ENCODE measurements at places on chromosomes 6 and 20.
A peak's percentile ranks its signal among the peaks of the same experiment; 100 is the strongest.

DNA sequence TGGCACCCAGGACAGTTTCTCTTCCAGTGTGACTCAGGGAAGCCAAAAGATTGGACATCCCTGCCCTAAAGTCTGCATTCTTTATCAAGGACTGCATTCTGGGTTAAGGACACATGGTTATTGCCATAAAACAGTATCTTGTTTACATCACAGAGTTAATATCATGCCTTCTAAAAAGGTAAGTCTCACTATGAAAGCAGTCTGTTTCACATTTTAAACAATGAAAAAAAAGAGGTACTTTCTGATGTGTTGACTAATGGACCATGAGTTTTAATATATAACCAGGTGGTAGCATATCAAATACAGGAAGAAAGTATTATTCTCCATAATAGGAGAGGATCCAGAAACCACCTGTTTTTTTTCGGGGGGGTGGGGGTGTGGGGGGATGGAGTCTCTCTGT, 93.7 kb downstream of the TIAM2 start:
- DNase-seq = no peak

GRCh38 chr20:40768105-40768504, 79.1 kb upstream of the MAFB start:
- no peak for DNase-seq

DNA sequence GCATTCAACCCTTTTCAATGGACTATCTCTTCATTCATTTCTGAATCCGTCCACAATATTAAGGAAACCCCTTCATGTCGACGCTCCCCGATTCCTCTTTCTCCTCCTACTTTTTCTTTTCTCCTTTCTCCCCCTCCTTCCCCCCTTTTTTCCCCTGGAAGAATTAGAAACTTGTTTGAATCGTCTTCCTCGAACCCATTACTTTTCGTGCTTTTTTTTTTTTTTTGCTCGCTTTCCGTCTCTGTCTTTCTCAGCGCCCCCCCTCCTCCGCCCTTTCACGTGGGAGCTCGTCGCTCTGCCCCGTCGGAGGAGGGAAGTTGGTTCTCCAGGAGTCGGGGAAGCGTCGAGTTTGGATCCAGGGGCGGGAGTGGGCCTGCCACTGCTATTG, 2.3 kb upstream of the NKX2-2 start:
- no peak for DNase-seq

- DNase-seq = no peak
Observed at GRCh38 chr20:137668-138490, 4.5 kb upstream of the DEFB126 start.

- DNase-seq = no peak
Observed at GRCh38 chr6:54801669-54802068, 44.9 kb upstream of the FAM83B start.

GRCh38 chr20:33010133-33010504, 2.6 kb downstream of the BPIFB2 start:
- no peak for DNase-seq

- no peak for DNase-seq
Observed at GRCh38 chr6:16238963-16239797, 793 bp downstream of the GMPR start.

DNA sequence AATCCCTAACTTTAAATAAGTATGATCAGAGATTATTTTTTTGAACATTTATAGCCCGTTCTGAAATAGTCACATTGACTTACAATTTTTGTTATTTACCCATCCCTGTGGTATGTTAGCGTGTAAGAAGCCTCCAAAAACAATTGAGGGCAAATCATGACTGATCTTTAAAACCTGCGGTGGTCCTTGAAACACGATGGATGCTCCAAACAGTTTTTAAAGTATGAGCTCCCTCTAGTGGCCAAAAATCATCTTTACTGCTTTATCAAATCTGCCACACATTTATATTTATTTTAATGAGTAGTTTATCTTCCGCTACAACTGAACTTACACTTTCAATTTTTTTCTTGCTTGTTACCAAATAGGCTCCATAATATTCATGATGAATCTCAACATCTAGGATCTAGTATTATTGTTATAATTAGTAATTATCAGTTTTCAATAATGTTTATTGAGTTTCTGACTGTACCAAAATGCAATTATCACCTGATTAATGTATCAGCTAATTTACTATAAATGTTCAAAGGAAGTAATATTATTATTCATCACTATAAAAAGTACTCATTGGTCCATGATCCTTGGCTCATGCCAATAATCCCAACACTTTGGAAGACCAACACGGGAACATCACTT, 52.2 kb downstream of the MARCKS start:
- DNase-seq = peak; percentile 82

DNA sequence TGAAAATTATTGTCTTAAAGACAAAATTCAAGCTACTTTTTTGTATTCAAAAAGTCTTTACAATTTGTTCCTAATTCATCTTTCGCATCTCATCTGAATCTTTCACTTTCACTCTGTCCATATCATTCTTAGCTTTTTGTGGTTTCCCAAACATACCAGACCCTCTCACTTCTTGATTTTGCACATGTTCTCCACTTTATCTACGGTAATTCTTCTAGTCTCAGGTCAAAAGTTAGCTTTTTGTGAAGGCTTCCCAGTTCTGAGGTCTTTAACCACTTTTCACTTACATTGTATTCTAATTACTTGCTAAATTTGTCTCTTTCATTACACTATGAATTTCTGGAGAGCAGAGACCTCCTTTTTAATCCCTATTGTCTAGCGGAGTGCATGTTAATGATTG, 34.6 kb upstream of the EPHA7 start:
- no peak for DNase-seq

Measured in left kidney (tissue), 8 donors.